Muscle of leg (tissue), 16 donors: ENCODE measurements at places on chromosomes 1 and 21.
A peak's percentile ranks its signal among the peaks of the same experiment; 100 is the strongest.

- peaks cover 4% of the 10 kb centered on the region for H3K27me3 ChIP-seq
- no peak overlapping the region for H3K4me3 ChIP-seq
Observed at GRCh38 chr1:209511169-209511568, 72.3 kb upstream of the CAMK1G start.

DNA sequence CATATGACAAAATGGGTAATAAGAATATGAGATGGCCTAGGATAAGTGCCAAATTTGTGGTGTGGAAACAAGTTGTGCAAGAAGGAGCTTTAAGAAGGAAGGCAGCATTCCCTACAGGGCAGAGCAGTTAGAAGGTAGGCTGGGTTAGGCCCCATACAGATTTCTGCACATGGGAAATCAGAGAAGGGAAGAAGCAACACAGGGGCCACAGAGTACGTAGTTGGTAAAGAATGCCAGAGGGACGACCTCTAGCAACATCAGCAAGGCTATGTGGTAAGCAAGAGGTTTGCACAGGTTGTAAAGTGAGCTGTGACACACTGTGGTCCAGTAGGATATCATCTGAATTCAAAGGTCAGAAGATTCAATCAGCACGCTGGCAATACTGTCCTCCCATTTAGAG is 765.6 kb upstream of the B3GALT2 start:
- H3K36me3 ChIP-seq, result no peaks in the 10 kb centered on the region
- H3K4me1 ChIP-seq, result no peaks in the 10 kb centered on the region
- no peak overlapping the region for H3K27ac ChIP-seq
- H3K27me3 ChIP-seq, result no peaks in the 10 kb centered on the region
- DNase-seq, result no peak

GRCh38 chr1:165912638-165913037 is 85.2 kb downstream of the UCK2 start:
- no peak for DNase-seq
- peaks cover 24% of the 10 kb centered on the region for H3K36me3 ChIP-seq
- no peak overlapping the region for H3K27ac ChIP-seq
- no peaks in the 10 kb centered on the region for H3K27me3 ChIP-seq
- H3K4me1 ChIP-seq, result peaks cover 7% of the 10 kb centered on the region

GRCh38 chr1:2875707-2876561 is 74.4 kb upstream of the TTC34 start:
- peaks cover 24% of the 10 kb centered on the region for H3K4me1 ChIP-seq
- H3K36me3 ChIP-seq, result no peaks in the 10 kb centered on the region
- peaks cover 34% of the 10 kb centered on the region for H3K27me3 ChIP-seq
- DNase-seq, result peak; percentile 64
- no peak overlapping the region for H3K27ac ChIP-seq
- no peak overlapping the region for H3K4me3 ChIP-seq

GRCh38 chr1:7585216-7585907 is 185.7 kb upstream of the VAMP3 start:
- no peaks in the 10 kb centered on the region for H3K36me3 ChIP-seq
- DNase-seq, result no peak
- no peak overlapping the region for H3K4me3 ChIP-seq
- no peak overlapping the region for H3K27ac ChIP-seq
- H3K27me3 ChIP-seq, result peaks cover 2% of the 10 kb centered on the region
